Activated CD4-positive, alpha-beta T cell treated with anti-CD3 and anti-CD28 coated beads for 24 hours (primary cell): ENCODE measurements at places on chromosomes 2 and 18.

DNA sequence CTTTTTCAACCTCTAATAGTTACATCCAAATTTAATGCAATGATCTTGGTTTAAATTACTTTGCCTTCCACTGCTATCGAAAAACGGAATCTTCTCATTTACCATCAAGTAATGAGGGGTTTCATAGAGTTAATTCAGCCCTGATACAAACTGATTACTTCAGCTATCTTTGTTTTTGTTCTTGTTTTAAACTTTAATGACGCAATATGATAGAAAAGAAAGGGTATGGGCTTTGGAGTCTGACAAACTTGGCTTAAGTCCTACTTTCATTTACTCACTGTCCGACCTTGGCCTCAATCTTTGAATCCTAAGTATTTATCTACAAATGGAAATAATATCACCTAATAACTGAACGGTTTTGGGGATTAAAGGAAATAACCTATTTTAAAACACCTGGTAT, 16.1 kb downstream of the ADAM17 start:
- DNase-seq = no peak

- DNase-seq = no peak
Measured at GRCh38 chr18:74497778-74498177, 1.6 kb downstream of the CNDP2 start.

DNA sequence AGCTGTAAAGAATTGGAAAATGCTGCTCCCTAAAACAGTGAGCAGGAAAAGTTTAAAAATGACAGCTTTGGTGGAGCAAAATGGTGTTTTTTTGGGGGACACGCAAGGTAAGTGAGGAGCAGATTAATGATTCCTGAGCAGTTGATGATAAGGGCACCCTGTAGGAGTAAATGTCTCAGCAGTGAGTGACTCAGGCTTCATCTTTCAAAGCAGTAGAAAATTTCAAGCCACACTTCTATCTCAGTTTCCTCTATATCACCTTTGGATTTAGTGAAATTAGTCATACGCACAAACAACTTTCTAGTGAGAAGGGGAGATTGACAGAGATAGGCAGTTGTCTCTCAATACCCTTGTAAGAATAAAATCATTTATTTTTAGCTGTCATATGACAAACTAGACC, 709.0 kb upstream of the FAM98A start:
- DNase-seq = no peak

DNA sequence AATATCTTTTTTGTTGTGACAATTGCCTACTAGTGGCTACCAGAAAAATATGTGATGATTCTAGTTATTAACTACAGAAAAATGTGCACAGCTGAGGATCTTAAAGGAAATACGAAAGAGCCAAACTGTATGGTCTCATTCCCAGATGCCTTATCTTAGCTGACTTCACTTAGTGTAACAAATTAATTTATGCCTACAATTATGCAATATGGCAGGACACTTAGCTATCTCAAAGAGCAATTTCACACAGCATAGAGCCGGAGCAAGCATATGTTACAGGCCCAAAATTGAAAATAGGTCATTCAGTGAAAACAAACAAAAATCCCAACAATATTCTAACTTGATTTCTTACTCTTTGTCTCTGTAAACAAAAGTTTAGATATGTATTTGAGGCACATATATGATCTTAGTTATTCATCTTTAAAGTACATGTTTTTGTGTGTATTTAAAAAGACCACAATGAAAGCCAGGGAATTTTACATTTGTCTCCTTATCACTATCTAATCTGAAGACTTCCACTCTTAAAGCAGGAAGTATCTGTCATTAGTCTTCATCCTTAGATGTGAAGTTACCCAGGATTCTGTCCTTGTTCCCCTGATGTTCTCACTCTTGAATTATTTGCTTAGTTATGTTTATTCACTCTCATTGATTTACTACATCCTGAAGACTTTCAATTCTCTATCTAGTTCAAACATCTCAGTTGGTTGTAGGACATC, 1579.0 kb upstream of the NXPH2 start:
- DNase-seq = no peak

GRCh38 chr18:53745224-53745967, 479.1 kb downstream of the MBD2 start:
- no peak for DNase-seq

DNA sequence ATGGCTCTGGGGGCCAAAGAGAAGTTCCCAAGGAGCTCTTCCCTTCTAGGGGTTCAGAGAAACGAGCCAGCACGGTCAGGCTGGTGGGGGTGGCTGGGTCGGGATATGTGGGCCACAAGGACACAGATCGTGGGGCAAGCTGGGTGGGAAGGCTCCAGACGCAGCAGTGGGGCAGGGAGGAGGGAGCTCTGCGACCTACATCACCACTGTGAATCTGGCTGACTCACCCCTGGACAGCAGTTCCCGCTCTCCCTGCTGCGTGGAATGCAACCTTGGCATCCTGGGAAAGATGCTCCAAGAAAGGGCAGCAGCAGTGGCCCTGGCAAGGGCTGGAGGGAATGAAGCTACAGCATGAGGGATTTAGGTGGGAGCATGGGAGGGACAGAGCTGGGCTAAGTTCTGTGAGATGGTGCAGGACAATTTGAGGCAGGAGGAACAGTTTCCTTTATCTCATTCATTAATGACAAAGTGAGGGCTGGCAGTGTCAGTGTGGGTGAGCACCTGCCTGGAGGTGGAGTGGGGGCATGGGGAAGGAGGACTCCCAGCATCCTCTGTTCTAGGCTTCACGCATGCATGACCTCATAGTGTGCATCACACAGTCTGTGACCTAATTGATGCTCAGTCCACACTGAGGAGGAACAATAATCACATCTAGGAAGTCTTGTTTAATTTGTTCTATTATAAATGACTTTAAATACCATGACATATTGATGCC, 25.0 kb downstream of the CELF4 start:
- DNase-seq = no peak

DNA sequence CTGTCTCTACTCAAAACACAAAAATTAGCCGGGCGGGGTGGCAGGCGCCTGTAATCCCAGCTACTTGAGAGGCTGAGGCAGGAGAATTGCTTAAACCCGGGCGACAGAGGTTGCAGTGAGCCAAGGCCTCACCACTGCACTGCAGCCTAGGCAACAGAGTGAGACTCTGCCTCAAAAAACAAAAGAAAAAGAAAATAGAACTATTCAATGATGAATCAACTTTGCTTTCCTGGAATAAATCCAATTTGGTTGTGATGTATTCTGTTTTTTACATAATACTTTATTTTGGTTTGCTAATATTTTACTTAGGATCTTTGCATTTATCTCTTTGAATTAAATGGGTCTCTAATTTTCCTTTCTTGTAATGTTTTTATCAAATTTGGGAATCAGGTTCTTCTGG, 86.3 kb upstream of the MBOAT2 start:
- no peak for DNase-seq

- DNase-seq = peak; percentile 27
Measured at GRCh38 chr2:44941551-44942234, at the start of gene SIX3. TSS of gene SIX3 (plus strand) at chr2:44941702. CDS start at chr2:44942105, 403 bp downstream.

GRCh38 chr2:167484875-167485274, 596.6 kb downstream of the XIRP2 start:
- no peak for DNase-seq

GRCh38 chr18:46715062-46715461, 41.8 kb downstream of the ST8SIA5 start:
- no peak for DNase-seq

- DNase-seq = no peak
Measured at GRCh38 chr2:9654452-9655100, 23.8 kb upstream of the YWHAQ start.

- no peak for DNase-seq
Measured at GRCh38 chr2:9156483-9156882, 50.1 kb upstream of the ASAP2 start.

DNA sequence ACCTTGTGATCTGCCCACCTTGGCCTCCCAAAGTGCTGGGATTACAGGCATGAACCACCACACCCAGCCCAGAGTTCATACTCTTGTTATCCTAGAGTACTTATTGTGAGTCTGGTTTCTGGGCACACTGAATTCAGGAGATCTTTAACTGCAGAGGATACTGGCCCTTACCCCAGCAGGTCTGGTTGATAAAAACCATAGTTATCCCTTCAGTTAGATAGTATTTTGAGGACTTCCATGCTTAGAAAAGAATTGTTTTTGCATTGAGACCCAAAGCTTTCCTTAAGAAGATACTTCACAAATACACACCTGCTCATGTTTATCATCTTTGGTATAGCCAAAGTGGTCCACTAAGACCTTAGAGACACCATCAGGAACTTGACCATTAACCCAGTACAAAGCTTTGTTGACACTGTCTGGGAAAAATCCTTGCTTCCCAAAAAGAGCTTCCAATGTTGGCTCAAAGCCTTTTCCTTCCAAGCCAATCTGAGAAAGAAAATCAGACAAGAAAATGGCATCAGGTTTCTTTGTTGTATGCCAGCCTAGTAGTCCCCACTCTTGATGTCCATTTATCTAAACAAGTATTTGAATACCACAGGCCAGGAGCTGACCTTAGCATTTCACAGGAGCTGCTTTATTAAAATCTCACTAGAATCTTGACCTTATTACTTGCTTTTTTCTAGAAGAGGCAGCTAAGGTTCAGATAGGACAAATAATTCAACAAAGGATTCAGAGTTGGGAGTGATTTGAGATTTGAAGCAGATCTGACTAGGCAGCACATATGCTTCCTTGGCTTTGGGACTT, 17.2 kb downstream of the APOB start:
- no peak for DNase-seq

DNA sequence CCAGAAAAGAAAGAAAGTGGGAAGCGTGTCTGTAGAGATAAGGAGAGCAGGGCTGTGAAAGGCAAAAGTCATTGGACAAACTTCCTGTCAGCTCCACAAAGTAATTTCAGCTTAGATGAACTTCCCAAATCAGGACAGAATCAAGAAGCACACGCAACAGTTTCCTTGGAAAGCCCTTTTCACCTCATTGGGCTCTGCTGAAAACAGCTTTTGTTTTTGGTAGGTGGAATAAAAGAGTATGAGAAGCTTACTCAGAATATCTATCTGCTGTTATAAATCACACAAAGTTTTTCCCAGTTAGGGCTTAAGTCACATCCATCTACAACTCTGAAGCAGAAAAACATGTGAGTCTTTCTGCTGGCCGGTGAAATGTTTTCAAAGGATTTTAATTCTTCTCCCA, 42.4 kb upstream of the EFEMP1 start:
- DNase-seq = no peak

DNA sequence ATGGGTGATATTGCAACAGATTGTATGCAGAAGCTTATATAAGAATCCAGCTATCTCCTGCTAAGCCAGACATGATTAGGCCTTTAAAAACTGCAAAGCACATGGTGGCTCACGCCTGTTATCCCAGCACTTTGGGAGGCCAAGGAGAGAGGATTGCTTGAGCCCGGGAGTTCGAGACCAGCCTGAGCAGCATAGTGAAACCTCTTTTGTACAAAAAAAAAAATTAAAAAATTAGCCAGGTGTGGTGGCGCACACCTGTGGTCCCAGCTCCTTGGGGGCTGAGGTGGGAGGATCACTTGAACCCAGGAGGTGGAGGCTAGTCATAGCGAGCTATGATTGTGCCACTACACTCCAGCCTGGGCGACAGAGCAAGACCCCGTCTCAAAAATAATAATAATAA, 204.6 kb downstream of the TNS1 start:
- DNase-seq = no peak

- DNase-seq = no peak
Measured at GRCh38 chr2:4840791-4841190, 851.4 kb upstream of the SOX11 start.

GRCh38 chr2:153222231-153223165, 256.1 kb downstream of the RPRM start:
- no peak for DNase-seq

GRCh38 chr2:216887138-216887537, 27.3 kb upstream of the TNP1 start:
- no peak for DNase-seq

DNA sequence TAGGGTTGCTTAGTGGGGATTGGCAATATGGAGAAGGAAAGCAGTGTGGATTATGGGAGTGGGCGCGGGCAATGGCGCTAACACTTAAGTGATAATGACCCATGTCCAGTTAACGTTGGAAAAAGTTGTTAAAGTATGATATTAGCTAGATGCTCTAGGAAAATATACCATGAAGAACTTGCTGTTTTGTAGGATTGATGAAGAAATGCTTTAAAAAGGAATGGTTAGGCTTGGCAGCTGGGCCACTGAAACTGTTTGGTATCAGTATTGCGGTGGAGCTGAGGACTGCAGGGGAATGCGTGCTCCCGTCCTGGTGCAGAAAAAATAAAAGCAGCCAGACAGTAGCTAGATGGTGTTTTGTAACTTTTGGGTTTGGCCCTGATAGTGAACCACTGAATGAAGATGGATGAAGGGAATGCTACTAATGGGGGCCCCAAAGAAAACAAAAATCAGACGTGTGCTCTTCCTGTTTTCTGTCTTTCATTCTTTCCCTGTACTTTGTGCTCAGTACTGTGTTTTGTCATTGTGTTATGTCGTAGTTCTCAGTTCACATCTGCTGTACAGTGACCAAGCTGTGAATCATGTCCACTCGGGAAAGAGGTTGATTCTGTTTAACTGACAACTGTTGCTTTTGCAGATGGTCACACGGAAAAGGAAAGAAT, 999 bp downstream of the INSIG2 start:
- peak; percentile 6 for DNase-seq

DNA sequence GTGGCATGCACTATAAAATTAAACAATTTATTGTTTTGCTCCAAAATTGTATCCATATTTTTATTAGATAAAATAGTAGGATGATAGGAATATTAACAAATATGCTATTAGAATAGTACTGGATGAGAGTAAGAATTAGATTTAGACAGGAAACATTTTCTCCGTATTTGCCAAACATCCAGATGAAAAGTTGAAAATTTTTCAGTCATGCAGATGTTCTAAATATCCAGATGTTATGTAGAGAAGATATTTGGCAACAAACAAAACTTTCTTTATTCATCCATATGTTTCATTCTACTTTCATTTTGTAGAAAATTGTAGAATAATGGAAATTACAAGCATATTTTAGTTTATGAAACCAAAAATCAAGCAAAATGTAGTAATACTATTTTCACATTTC, 45.2 kb upstream of the NEUROD1 start:
- no peak for DNase-seq

DNA sequence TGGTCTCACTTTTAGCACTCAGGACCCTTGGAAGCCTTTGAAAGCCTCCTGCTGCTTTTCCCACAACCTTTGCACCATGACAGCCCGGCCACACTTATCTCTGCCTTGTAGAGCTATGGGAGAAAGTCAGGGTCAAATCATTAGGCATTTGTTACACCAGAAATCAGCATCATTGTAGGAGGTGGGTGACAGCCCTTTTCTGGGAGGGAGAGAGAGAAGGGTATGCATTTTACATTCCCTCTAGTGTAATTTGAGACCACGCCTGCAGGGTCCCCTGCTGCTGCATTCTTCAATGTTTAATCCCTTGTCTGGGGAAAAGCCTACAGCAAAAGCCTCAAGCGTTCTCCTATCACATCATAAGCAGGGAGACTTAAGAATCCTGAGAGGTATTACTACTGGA, 766.8 kb upstream of the FAM98A start:
- DNase-seq = no peak

GRCh38 chr2:218582076-218582475, 13.4 kb downstream of the CNOT9 start:
- no peak for DNase-seq

- DNase-seq = no peak
Measured at GRCh38 chr18:23484561-23485182, 18.6 kb upstream of the RMC1 start.

GRCh38 chr2:128313091-128313836, 5.4 kb downstream of the HS6ST1 start:
- no peak for DNase-seq
